ENCODE measurements at places on chromosomes 5 and 9.

- peak; percentile 41 for DNase-seq
Measured at GRCh38 chr9:130243015-130243881, 22.3 kb upstream of the HMCN2 start.

- no peak for DNase-seq
Measured at GRCh38 chr5:154341620-154342019, 104.2 kb upstream of the SAP30L start.

DNA sequence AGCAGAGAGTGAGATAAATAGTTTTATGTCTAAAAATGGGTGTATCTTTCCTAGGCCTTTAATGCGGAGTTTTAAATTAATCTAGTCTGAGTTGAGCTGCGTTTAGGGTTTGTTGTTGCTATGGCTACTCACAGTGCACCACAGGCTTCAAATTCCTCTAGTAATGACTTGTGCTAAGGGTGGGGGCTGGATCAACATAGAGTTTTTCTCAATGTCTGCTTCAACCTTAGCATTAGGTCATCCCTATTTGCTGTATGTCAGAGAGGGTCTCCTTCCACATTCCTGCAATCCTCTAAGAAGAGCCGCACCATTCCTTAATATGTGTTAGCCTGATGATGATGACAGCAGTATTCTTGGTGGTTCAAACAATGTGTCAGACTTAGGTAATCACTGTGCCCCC, 465.6 kb upstream of the KIF2A start:
- DNase-seq = no peak

GRCh38 chr5:135160036-135160675, 126.1 kb upstream of the PITX1 start:
- no peak for DNase-seq

DNA sequence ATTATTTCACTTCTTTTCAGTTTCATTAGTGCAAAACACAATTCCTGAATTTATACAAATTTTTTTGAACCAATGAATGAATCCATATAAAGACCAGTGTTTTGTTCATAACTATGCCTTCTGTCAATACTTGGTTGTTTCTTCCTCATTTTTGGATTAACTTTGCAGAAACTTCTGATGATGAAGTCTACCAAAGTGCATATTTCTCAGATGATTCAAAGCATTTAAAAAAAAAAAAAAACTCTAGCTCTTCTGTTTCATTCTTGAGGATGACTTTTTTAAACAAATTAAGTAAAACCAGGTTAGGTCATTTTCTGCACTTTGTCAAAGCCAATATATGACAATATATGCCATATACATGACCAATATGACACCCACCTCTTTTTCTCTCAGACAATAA, 92.6 kb downstream of the CHSY3 start:
- DNase-seq = peak; percentile 68

DNA sequence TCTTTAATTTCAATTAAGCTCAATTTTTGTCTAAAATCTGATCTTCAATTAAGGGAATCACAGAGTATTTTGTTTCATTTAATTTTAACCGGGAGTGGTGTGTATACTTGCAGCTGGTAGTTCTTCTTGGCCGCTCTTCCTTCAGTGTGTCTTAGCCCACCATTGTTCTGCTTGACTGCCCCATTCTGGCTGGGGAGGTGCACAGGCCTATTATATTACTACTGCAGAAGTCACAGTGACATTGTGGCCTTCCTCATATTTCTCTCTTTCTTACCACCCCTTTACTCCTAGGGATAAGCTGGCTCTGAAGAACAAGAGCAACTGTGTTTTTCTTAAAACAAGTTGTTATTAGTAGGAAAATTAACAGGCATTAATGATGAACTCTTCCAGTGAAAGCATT, 123.7 kb downstream of the ATG10 start:
- DNase-seq = no peak

DNA sequence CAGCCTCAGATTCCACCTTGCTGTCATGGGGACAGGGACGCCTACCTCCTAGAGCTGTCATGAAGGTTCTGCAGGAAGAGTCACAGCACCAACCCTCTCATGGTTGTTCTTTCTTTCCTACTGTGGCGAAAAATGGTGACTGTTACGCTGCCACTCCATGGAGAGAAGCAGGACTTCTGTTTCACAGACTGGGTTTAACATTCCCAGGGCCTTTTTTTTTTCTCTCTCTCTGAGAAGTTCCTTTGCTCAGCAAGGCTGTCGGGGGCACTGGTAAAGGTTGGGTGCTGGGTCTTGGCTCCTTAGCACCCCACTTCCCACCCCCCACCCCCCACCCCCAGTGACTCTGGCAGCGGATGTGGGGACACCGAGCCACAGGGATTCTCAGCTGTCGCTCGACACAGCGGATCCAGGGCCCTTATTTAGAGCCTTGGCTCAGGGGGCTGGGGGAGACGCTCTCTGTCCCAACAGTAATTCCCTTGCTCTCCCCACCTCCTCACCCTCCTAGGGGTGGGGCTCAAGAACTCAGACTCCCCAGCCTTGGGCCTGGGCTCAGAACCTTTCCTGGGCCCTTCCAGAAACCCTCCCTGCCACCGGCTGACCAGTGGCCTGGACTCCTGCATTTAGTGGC, 34.4 kb downstream of the DUSP1 start:
- no peak for DNase-seq

DNA sequence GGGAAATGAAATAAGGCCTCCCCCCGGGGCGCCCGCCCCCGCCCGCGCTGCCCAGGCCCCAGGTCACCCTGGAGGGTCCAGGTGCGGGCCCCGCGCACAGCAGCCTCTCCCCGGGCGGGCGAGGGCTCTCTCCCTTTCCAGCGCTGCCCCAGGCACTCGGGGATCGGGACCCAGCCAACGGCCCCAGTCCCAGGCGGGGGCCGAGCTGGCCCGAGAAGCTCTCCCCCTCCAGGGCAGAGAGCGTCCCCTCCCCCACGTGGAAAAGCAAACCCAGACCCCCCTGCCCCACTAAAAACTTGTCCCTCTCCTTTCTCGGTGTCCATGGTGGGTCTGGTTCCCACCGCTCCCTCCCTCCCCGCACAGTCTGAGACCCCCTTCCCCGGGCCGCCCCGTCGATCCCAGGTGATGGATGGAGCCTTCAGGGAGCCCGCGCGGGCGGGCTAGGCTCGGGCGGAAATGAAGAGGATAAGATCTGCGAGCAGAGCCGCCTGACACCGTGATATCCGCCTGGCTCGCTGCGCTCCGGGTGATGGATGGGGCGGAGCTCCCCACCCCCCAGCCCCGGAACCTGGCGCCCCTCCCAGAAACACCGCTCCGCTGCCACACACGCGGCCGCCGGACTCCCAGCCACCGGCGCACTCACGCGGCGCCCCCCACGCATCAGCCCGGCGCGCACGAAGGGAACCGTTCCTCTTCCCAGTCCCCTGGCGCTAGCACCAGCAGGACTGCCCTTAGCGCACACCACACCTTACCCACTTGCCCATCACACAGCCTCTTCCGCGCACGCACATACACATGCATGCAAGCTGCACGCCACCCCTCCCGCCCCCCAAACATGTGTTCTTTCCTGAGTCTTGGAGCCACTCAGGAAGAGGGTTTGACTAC, 81.7 kb upstream of the ZBTB43 start:
- DNase-seq = no peak

GRCh38 chr5:148507648-148508047, 123.9 kb downstream of the FBXO38 start:
- no peak for DNase-seq

DNA sequence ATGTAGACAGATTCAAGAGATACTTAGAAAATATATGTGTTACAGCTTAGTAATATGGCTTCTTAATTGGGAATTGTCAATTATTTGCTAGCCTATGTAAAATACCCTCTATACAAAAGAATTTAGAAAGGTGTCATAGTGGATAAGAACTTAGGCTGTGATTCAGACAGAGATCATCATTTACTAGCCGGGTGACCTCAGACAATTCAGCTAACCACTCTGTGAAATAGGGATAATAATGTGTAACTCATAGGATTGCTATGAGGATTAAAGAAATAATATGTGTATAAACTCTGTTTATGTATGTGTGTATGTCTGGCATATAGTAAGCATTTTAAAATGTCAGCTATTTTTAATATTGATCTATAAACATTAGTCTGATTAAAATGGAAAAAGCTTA, 5.9 kb upstream of the LARS1 start:
- peak; percentile 75 for DNase-seq

- no peak for DNase-seq
Measured at GRCh38 chr5:132877938-132878337, 4.5 kb downstream of the LEAP2 start.

DNA sequence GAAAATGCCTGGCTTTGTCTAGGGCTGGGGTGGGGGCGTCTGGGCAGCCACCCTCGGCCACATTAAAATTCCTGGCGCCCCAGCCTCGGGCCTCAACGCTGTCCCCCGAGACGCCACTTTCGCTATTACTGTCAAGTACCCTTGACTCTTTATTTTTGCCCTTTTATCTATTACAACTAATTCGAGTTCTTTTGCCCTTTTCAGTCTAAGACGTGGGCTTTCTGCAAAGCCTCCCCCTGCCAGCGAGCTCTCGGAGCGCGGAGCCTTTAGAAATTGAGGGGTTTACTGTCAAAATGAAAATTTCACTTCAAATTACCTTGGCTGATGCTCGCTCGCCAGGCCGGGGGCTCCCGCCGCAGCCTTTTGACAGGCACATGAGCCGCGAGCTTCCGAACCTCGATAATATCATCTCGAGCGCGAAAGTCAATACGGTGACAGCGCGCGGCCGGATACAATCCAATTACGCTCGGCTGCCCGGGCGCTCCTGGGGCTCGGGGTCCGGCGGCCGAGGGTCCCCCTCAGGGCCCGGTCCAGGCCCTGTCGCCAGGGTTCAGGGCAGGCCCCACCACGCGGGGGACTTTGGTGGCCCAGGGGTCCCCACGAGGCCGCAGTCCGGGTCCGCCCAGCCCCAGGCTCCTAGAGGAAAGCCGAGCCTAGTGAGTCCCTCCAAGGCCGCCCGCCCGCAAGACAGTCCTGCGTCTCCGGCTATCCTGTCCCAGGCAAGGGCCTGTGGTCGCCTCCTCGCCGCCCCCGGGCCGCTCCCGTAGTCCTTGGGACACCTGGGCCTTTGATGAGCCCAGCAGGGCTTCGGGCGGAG, 6.7 kb downstream of the IRX4 start:
- no peak for DNase-seq

- DNase-seq = peak; percentile 8
Measured at GRCh38 chr9:27248702-27249101, 48.2 kb downstream of the EQTN start.

GRCh38 chr5:149811453-149811852, 81.3 kb downstream of the PPARGC1B start:
- no peak for DNase-seq

DNA sequence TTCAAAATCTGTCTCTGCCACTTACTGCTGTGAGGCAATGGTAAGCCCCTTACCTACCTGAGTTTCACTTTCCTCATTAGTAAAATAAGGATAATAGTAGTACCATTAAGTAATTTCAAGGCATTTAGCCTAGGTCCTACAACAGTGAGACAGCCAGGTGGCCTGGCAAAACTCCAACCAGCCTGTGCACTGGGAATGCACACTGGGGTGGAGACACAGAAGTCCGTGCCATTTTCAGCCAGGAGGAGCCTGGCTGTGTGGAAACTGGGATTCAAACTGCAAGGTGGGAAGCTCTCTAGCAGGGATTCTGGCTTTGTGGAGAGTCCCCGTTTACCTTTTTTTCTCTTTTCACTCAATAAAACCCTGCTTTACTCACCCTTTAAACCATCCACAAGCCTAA, 630.4 kb downstream of the PRELID2 start:
- no peak for DNase-seq

- no peak for DNase-seq
Measured at GRCh38 chr5:10091701-10092100, 158.0 kb downstream of the ATPSCKMT start.

DNA sequence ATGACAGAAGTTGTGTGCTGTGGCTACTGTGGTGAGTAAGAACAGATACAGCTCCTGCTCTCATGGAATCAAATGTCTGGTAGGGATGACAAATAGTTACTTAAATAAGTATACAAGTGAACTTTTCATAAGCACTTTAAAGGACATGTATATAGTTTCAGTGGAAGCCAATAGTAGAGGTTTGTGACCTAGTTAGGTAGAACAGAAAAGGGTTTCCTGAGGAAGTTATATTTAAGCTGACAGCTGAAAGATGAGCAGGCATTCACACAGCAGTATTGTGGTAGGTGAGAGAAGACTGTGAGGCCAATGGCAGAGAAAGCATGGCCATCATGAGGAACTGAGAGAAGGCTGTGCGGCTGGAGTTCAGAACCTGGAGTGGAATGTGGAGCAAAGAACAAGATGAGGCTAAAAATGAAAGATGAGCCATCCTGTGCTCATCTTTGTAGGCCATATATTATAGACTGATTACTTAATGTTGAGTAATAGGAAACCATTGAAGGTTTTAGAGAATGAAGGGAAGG, 15.4 kb downstream of the FAM174A start:
- peak; percentile 74 for DNase-seq

DNA sequence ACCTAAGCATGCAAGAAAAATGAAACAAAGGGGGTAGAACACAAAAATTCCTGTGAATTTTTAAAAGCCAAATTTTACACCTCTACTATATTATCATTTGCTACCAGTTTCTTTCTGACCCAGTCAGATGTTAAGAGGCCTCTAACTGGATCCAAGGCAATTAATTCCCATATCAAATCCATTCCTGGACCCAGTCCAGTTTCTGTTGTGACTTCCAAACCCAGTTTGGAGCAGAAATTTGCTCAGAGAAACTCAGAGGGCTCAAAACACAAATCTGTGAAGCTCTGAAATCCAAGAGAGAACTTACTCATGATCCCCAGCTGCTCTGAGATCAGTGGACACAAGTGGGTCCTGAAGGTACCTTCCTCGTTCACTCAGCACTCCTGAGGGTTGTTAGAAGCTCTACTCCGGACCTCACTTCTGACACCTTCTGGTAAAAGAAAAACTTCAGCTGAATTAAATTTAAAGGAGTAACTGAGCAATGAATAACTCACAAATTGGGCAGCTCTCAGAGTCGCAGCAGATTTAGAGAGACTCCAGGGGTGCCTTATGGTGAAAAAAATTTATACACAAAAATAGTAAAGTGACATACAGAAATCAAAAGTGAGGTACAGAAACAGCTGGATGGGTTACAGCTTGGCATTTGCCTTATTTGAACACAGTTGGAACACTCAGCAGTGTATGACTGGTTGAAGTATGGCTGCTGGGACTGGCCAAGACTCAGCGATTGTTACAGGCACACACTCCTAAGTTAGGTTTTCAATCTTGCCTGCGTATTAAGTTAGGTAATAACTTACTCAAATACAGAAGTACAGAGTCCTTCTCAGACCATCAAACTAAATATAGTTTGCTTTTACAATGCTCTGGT, 32.4 kb downstream of the INSL4 start:
- DNase-seq = peak; percentile 18

GRCh38 chr5:178794433-178794832, 64.0 kb upstream of the ZNF354A start:
- no peak for DNase-seq

- no peak for DNase-seq
Measured at GRCh38 chr9:127841087-127841835, 13.2 kb downstream of the ENG start.

- no peak for DNase-seq
Measured at GRCh38 chr9:2466703-2467102, 154.9 kb upstream of the VLDLR start.

- peak; percentile 59 for DNase-seq
Measured at GRCh38 chr5:95261437-95262175, 23.3 kb downstream of the MCTP1 start.
